ENCODE measurements at places on chromosomes 2 and 18. TPM values are rescaled to one million over a fixed set of nuclear protein-coding genes. Genes with fewer than 3 reads are reported as not detected.

GRCh38 chr2:17302281-17302680 lies 216.0 kb downstream of the RAD51AP2 start:
- no peak for DNase-seq

The CXCR2 gene
- not detected for total RNA-seq

DNA sequence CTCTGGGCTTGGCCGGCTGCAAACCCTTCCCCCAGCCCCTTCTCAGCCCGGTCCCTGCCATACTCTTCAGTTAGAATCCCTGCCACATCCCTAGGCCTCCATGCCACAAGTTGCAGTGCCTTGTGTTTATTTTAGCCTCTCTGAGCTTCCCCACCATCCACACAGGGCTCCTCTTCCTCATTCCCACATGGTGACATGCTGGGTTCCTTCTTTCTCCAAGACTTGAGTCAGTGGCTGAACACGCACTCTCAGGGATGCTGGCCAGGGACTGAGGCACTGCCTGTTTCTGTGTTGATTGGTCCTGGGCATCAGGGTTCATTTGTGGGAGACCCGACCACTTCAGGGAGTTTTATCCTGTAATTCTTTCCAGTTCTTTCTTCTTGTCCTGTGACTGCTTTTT lies 56.3 kb downstream of the KCNS3 start:
- no peak for DNase-seq

DNA sequence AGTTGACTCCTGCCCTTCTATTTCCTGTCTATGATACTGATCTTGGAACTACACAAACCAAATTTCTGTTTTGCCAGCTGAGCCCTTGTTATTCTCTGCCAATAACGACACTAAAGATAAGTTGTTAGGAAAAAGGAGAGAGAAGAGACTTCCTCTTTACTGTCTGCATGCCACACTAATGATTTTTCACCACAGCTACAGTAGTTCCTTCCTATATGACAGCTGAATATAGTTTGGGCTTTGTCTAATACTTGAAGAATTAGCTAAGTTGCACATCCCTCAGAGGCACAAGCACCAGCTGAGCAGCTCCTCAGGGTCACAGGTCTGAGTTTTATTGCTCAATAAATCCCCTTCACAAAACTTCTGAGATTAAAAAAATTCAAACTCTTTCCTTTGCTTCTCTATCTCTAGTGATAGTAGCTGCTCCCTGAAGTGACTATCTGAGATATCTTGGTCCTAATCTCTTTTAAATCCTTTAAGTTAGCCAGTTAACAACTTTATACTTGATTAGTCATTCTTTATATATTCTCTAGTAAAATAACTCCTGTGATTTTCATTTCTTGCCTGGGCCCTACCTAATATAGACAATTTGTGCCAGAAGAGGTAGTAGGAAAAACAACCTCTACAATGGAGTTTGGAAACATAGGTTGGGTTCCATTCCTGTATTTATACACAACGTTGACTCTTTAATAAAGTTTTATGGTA lies 253.0 kb upstream of the CNTNAP5 start:
- DNase-seq, result no peak

The CYP1B1 gene
- 6.5 TPM for total RNA-seq

GRCh38 chr18:51867767-51868166 lies 472.2 kb upstream of the DCC start:
- DNase-seq, result peak; percentile 12

GRCh38 chr2:175064797-175065196 lies 59.6 kb upstream of the CHN1 start:
- no peak for DNase-seq

DNA sequence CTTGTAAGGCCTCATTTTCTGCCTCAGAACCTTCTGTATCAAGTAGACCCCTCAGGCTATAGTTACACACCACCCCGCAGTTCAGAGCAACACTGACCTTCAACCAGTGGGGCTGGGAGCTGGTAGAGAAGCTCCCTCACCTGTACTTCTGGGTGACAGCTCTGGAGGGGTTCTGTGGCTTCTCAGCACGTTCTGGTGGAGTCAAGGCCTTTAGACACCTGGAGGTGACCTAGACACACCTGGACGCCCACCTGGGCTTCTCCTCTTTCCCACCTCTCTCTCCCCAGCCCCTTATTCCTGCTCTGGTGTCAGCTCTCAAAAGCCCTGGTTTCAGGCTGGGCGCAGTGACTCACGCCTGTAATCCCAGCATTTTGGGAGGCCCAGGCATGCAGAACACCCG lies 7.3 kb upstream of the CIB4 start:
- no peak for DNase-seq

DNA sequence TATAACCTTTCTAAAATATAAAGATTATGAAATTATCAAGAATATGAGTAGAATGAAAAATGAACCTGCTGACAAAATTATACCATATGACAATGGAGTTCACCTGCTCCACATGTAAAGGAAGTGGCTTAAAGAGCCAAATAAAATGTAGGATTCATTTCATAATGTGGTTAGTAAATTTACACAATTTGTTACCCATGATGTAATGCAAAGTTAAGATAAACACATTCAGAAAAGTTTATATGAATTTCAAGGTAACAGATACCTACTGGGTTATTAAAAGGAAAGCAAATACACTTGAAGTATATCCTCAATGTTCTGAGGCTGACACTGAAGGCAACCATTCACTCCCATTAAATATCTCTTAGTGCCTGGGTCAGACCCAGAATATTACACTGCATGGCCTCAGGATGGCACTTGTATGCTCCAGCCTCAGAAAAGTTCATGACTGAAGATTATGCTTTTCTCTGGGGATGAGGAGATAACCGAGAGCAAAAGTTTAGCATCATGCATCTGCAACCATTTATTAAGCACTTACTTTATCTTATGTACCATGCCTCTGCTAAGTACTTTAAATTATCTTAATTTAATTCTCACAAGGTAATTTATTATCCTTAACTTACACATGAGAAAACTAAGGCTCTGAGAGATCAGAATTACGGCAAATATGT lies 6.2 kb downstream of the STRN start:
- DNase-seq, result no peak

GRCh38 chr18:59065684-59066083 lies 74.0 kb upstream of the SEC11C start:
- DNase-seq, result no peak

DNA sequence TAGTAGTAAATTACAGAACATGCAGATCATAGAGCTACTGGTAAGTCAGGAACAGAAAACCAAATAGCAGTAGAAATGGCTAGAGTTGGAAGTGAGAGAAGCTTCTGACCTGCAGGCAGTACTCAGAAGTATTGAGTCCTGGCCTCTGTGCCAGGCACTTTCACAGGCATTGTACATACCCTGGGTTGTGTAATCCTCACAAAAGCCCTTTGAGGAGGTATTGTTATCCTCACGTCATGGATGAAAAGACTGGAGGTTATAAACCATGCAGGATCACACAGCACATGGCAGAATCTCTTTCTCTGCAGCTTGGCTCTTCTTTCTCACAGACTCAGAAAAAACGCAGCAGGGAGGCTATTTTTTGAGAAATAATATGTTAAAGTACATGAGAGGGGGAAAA lies 789.3 kb upstream of the FAM98A start:
- DNase-seq, result no peak

DNA sequence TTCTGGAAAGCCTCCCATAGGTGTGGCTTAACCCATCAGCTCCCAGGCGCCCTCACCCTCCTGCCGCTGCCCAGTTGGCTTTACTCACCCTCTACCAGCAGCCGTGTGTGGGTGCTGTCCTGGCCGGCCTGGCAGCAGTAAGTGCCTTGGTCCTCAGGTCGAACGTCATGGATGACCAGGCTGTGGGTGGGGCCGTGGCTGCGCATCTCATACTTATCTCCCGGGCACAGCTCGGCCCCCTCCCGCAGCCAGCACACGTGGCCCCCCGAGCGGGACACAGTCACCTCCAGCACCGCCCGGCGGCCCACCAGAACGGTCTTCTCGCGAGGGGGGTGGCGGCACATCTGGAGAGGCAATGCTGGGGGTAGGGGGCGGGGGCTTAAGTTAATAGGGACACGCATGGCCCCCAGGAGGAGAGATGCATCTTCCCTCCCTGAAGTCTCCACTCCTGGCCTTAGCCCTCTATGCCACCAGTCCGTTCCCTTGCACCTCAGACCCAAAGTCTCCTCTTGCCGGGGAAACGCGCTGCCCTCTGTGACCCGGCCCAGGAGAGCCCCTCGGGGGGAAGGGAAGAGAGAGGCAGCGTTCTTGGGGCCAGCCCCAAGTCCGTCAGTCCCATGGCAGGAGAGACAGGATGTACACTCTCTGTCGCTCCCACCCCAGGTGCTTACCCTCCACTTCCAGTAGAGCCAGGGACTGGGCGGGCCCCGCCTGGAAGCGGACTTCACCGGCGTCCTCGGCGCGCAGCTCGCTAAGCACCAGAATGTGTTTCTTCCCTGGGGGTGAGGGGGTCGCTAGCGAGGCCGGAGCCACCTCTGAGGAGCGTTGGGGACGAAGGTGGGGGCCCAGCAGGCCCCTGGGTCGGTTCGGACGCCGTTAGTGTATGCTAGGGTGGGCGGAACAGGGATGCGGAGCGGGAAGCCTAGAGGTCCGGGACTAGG lies 7.9 kb downstream of the TMEM198 start:
- DNase-seq, result peak; percentile 49

DNA sequence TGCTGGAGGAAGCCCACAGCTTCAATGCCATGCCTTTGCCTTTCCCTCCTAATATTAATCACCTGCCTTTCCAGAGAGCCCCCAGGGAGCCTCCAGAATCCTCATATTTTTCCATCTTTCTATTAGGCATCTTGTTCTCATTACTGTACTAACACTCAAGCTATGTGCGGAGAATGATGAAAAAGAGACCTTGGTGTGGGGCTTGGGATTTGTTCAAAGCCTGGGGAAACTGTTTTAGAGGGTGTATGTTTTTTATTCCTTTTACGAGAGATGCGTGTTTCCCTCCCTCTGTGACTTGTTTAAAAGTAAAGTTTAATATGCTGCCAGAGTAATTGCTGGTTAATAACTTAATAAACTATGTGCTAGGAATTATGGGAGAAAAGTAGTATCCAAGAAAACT lies 102.4 kb upstream of the ZFP36L2 start:
- DNase-seq, result no peak

GRCh38 chr2:41375901-41376300 lies 671.9 kb upstream of the PKDCC start:
- no peak for DNase-seq

GRCh38 chr2:24208490-24208889 lies 33.6 kb downstream of the FAM228A start:
- DNase-seq, result no peak

DNA sequence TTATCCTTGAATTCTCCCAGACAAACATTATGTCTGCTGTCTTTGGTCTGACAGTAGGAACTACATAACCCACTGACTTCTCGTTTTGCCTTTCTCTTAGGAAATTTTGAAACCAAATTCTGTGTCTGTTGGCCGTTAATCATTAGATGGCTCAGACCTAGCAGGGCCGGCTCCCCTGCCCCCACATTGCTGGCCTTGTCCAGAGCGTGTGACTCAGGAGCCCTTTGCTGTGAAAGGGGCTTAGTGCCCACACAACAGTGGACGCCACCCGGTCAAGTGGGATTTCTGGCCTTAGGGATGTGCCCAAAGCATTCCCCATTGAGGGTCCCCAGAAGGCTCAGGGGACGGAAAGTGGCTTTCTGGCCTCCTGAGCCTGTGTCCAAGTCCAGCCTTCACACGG lies 137.5 kb downstream of the CTIF start:
- DNase-seq, result no peak

DNA sequence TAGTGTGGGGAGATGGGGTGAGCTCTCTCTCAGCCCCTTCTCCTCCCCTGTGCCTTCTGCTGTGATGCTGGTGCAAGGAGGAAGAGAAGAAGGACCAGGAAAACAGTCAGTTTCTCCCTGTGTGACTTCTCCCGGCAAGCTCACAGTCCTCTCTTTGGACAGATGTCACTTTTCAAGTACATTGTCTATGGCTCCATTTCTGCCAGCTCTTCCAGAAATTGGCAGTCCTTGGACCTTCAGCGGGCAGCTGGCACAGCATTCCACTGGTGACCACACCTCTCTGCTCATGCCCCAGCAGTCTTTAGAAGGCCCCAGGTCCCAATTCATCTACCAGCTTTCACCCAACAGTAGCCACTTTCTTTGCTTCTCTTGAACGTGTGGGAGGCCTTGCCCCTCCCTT lies 63.9 kb downstream of the AOX1 start:
- DNase-seq, result no peak

GRCh38 chr2:96143848-96144480 lies 1.3 kb downstream of the DUSP2 start:
- no peak for DNase-seq

- peak; percentile 93 for DNase-seq
These were observed 52.0 kb downstream of the ARL4C start for GRCh38 chr2:234444893-234445292.

GRCh38 chr18:11880586-11881304 lies 27.4 kb downstream of the MPPE1 start:
- no peak for DNase-seq

GRCh38 chr2:169822785-169823392 lies 1.8 kb downstream of the METTL5 start:
- no peak for DNase-seq

DNA sequence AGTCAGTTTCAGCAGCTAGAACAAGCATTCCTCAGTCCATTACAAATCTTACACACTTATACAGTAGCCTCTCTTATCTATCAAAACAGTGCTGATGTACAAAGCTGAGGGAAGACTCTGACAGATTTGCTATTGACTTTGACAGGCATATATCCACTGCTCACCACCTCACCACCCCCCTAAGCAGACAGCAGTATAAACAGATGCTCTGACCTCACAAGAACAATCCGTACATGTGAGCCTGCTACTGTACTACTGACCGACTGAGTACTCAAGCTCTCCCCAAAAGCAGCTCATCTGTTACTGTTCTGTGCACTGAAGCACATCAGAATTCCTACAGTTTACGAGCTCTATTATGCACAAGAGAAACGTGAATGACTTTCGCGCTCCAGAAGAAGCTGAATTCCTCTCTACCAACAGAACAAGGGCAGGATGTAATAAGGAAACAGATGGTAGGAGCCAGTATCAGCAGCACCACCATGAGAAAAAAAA lies 95.6 kb upstream of the PDE1A start:
- DNase-seq, result no peak

GRCh38 chr2:62209427-62209991 lies 13.6 kb downstream of the B3GNT2 start:
- no peak for DNase-seq

DNA sequence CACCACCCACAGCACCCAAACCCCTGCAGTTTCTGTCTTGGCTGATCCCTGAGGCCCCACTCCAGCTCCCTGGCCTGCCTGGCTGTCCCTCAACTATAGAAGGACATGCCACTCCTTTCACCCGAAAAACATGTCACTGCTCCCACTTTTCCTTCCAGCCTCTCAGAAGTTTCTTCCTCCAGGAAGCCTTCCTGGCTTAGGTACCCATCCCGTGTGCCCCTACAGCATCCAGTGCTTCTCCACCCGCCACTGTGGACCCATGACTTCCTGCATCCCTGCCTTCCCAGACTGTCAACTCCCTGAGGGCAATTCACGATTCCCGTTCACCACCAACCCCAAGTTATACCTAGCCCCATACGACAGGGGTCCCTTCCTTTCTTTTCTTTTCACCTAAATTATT lies 21.5 kb downstream of the ARID5A start:
- DNase-seq, result no peak

The KANSL1L gene
- 18.0 TPM for total RNA-seq

The TTC21B gene
- 34.5 TPM for total RNA-seq

Measured in fibroblast of villous mesenchyme (primary cell).